ENCODE measurements at places on chromosomes 3 and 15.
A peak's percentile ranks its signal among the peaks of the same experiment; 100 is the strongest.

- no peak for DNase-seq
Observed at GRCh38 chr3:13528217-13528867, 20.6 kb upstream of the FBLN2 start.

DNA sequence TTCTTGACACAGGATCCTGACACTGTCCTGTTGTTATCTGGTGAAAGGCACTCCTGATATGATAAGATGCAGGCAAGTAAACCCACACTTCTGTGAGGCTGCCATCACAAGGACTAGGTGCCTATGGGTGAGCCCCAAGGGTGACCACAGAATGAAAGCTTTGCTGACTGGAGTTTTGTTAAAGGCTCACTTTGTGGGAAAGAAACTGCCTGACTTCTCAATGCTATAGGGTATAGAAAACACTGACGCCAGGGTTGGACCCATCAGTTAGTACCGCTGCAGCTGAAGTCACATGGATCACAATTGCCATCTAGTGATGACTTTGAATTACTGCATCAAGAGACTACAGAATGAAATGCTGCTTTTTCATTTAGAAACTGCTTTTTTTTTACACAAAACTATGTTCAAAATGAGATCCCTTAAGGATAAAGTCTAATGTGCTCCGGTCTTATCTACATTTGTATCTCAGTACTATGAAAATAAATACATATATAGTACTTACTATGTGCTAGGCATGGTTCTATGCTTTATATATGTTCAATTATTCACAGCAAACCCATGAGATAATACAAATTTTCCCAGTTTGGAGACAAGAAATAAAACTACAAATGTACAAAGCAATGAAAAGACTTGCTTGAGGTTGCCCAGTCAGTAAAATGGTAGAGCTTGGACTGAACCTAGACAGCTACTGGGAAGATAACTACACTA, 64.2 kb upstream of the CMSS1 start:
- DNase-seq = peak; percentile 84

- DNase-seq = no peak
Observed at GRCh38 chr3:104738271-104738670, 628.4 kb upstream of the ALCAM start.

DNA sequence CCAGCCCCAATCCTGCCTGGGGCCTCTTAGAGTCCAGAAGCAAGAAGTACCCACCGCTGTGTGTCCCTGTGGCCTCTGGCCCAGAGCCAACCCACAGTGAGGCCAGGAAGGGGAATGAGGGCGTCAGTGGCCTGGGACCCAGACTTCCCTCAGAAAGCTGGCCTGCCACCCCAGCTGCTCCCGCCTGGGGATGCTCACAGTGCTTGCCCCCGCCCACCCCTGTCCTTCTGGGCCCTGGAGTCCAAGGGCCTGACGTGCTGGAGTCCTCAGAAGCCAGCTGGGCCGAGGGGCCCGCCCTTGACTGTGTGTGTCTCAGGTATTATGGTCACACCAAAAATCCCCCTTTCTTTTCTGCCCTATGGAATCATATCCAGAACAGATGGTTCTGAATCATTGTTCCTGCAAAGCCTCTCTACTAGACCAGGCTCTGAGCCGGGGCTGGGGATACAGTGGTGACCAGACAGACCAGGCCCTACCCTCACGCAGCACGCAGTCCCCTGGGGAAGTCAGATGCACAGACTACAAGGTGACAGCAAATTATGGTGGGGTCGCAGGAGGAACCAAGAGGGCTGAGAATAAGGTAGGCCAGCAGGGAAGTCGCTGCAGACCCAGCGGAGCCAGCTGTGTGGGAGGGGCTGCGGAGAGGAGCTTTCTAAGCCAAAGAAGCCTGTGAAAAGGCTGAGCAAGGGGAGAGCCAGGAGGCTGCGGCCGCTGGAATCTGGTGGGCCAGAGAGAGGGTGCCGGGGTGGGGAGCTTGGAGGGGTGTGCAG, 99.1 kb downstream of the VGLL4 start:
- no peak for DNase-seq

- DNase-seq = no peak
Observed at GRCh38 chr3:98259707-98260106, 4.3 kb upstream of the OR5H6 start.

GRCh38 chr3:9433627-9434521, 36.5 kb downstream of the SETD5 start:
- DNase-seq = no peak

DNA sequence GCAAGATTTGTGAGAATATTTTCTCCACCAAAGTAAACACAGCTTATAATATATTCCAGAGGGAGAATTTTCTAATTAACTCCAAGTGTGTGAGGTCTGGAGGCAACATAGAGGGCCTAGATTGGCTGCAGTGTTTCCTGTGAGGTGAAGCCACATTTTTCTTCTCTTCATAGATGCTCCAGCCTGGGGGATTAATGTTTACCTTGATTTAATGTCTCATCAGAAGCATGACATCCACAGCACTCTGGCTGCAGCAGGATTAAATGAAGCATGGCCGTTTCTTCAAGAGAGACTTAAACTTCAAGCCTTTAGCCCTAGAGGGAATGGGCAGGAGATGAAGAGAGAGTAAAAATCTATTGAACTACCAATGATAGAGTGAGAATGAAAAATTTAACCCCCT, 137.9 kb upstream of the ZBTB20 start:
- DNase-seq = no peak
